ENCODE measurements at places on chromosomes 1 and 21. TPM values are rescaled to one million over a fixed set of nuclear protein-coding genes. Genes with fewer than 3 reads are reported as not detected.

DNA sequence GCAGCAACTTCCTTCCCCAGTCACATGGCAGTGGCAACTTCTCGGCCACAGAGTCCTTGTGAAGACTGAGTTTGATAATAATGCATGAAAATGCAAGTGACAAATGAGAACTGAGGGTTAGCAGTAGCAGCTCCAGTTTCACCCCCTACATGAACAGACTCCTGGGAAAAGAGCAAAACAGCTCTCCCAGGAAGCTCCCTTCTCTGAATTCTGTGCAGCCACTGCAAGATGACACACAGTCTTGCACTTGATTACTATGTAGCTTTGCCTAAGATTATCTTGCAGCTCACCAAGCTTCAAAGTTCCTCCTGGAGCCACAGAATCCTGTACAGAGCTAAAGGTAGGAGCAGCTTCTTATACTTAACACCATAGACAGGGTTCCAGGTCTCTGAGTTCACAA lies 4.7 kb downstream of the PGBD5 start:
- H3K36me3 ChIP-seq: no peaks in the 10 kb centered on the region
- peaks cover 17% of the 10 kb centered on the region for H3K4me1 ChIP-seq
- no peak overlapping the region for H3K4me3 ChIP-seq
- peaks cover 58% of the 10 kb centered on the region for H3K27me3 ChIP-seq
- H3K27ac ChIP-seq: no peak overlapping the region

- H3K27me3 ChIP-seq: no peaks in the 10 kb centered on the region
- H3K4me1 ChIP-seq: no peaks in the 10 kb centered on the region
- H3K4me3 ChIP-seq: no peak overlapping the region
- no peak overlapping the region for H3K27ac ChIP-seq
- H3K36me3 ChIP-seq: peaks cover 33% of the 10 kb centered on the region
Measured at GRCh38 chr1:25973610-25974321, 24.1 kb downstream of the PAFAH2 start.

DNA sequence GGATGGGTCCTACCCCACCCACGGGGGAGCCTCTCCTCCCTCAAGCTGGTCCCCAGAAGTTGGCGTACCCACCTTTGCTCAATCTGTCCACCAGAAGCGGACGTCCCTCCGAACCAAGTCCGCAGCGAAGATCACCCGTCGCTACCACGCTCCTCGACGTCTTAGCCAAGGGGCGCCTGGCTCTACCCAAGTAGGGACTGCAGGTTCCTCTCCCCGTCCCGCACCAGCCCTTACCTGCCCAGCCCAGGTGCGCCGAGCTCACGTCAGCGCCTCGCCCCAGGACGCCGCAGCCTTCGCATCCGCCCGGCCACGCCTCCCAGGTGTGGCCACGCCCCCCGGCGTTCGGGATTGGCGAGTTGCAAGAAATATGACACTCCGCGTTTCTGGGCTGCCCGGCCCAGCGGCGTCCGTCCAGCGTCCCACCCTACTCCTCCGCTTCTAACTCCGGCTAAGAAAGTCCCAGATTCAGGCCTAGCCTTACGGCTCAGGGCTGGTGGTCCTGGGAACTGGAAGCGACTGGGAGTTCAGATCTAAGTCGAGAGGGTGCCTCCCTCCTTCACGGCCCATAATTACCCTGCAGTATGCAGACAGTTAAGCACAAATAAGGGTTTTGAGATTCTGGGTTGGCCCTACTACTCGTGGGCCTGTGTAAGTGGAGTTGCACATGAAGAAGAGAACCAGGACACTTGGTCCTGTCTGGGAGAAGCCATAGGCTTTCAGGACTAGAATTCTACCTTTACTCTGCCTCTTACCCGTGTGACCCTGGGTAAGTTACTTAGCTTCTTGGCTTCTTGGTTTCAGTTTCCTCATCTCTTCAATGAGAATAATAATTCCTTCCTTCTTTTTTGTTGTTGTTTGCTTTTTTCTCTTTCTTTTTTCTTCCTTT lies at the start of gene IRF6:
TSS of gene IRF6 (minus strand) at position 268 of the 886 bp plus-strand sequence. CDS start 4,729 bp downstream, outside the sequence.
- peak within 1 kb of the TSS; percentile 71 for H3K27ac ChIP-seq
- H3K27me3 ChIP-seq: peaks cover 23% of the 10 kb centered on the region
- no peaks in the 10 kb centered on the region for H3K36me3 ChIP-seq
- peak within 1 kb of the TSS; percentile 68 for H3K4me3 ChIP-seq
- peaks cover 30% of the 10 kb centered on the region for H3K4me1 ChIP-seq
- DNase-seq: no peak

- peak overlapping the region; percentile 88 for H3K27ac ChIP-seq
- no peaks in the 10 kb centered on the region for H3K27me3 ChIP-seq
- H3K36me3 ChIP-seq: no peaks in the 10 kb centered on the region
- H3K4me1 ChIP-seq: peaks cover 39% of the 10 kb centered on the region
- no peak for DNase-seq
Measured at GRCh38 chr1:40948741-40949443, 30.6 kb upstream of the CTPS1 start.

DNA sequence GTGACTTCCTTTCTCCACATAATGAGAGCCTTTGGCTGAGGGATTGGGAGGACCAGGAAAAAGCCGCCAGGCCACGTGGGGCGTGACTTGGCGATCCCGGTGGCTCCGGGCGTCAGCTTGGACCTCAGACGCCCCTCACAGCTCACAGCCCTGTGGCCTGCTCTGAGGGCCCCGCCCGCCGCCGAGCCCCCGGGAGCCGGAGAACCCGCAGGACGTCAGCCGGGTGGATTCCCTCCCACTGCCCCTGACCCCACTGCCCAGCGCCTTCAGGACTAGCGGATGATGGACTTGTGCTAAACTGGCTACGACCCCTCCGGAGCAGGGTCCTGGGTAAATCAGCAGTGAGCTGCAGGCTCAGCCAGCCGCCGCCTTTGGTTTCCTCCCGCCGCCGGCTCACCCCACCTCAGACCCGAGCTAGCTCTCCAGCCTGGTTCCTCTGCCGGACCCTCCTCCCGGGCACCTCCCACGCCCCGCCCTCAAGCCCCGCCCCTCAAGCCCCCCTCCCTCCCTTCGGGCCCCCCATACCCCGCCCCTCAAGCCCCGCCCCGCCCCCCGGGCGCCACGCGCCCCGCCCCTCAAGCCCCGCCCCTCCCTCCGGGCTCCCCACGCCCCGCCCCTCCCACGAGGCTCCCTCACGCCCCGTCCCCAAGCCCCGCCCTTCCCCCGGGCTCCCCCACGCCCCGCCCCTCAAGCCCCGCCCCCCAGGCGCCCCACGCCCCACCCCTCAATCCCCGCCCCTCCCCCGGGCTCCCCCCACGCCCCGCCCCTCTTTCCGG lies 10.0 kb upstream of the FAAP20 start:
- peaks cover 42% of the 10 kb centered on the region for H3K4me1 ChIP-seq
- no peaks in the 10 kb centered on the region for H3K36me3 ChIP-seq
- peak overlapping the region; percentile 68 for H3K4me3 ChIP-seq
- H3K27ac ChIP-seq: peak overlapping the region; percentile 45
- no peak for DNase-seq
- no peaks in the 10 kb centered on the region for H3K27me3 ChIP-seq

DNA sequence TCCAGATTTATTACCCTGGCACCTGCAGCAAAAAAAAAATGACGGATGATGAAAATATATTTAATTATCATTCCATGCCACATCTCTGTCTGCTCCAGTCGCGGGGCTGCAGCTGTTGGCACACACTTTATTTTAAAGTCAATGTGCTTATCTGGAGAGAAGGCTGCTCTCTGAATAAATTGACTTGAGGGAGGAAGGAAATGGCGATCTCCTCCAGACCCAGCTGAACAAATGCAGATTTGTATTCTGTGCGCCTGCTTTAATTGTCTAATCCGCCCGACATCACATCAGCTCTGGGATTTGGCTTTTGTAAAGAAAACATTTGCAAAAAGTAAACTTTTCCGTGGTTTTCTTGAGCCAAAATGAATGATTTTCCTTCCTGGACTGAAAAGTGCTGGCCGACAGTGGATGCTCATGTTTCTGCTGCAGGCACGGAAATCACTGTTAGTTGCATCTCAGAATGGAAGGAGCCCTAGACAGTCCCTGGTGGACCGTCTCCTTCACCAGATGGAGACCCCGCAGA lies 150.2 kb downstream of the CAMTA1 start:
- peaks cover 15% of the 10 kb centered on the region for H3K27me3 ChIP-seq
- H3K4me1 ChIP-seq: no peaks in the 10 kb centered on the region
- H3K4me3 ChIP-seq: no peak overlapping the region
- H3K27ac ChIP-seq: no peak overlapping the region
- H3K36me3 ChIP-seq: no peaks in the 10 kb centered on the region

DNA sequence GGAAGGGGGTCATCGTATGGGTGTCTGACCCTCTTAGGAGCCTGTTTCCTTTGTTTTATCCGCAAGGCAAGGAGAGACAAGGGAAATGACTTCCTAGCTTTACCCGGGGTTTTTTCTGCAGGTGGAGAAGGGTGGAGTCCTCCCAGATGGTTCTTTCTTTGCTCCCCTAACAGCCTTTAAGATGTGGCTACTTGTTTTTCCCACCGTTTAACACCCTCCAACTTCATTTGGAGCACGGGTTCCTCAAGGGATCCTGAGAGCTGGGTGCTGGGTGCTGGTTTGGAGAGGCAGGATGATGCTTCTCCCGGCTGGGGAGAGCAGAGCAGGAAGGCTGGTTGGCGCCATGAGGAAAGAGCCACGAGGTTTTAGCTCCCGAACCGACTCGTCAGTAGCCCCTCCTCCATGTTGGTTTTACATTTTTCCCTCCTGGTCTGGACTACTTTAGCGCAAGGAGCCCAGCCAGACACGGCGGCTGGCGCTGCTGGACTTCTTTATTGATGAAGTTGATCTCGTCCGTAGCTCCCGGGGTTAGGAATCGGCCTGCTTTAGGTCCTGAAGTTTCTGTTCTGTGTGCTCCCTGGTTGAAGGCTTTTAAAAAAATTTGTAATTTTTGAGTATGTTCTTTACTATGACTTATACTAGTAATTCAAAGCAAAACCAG lies 1.4 kb downstream of the UCK2 start:
- no peaks in the 10 kb centered on the region for H3K36me3 ChIP-seq
- H3K4me3 ChIP-seq: peak overlapping the region; percentile 91
- H3K27me3 ChIP-seq: no peaks in the 10 kb centered on the region
- no peak for DNase-seq
- peaks cover 34% of the 10 kb centered on the region for H3K4me1 ChIP-seq

DNA sequence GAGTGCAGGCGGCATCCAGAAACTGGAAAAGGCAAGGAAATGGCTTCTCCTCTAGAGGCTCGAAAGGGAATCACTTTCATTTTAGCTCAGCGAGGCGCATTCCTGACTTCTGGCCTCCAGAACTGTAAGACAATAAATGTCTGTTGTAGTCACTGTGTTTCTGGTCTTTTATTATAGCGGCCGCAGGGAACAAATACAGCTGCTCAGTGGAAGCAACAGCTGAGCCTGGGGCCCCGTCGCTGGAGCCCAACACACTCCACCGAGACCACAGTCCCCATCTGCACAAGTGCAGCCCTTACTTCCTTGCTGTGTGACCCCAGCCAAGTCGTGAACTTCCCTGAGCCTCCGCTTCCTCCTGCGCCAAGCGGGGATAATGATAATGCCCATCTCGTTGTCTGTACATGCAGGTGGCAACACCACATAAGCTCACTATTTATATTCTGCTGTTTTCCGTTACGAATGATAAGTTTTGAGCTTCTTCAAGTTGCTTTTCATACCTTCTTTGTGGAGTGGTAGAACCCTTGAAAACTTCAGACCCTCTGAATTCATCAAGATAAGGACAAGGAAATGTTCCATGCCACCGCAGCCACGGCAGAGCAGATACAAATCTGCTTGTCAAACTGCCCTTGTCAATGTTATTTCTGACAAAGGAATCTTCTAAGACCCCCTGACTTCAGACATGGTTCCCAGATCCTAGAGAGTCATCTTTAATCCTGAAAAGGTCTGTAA lies 3.2 kb upstream of the LAPTM5 start:
- H3K36me3 ChIP-seq: no peaks in the 10 kb centered on the region
- no peak overlapping the region for H3K27ac ChIP-seq
- no peaks in the 10 kb centered on the region for H3K27me3 ChIP-seq
- H3K4me3 ChIP-seq: no peak overlapping the region

GRCh38 chr1:12539705-12540579 lies 78.1 kb downstream of the DHRS3 start:
- H3K4me1 ChIP-seq: peaks cover 27% of the 10 kb centered on the region
- no peaks in the 10 kb centered on the region for H3K27me3 ChIP-seq
- H3K4me3 ChIP-seq: peak overlapping the region; percentile 33

The NCF2 gene
- total RNA-seq: 1.2 TPM

The GBP4 gene
- not detected for total RNA-seq

The B3GALNT2 gene
- 28.1 TPM for total RNA-seq

The FCER1A gene
- total RNA-seq: not detected

The HAO2 gene
- not detected for total RNA-seq

The PM20D1 gene
- not detected for total RNA-seq

The ARHGAP29 gene
- total RNA-seq: 44.0 TPM
